ENCODE measurements at places on chromosomes 2 and 18. TPM values are rescaled to one million over a fixed set of nuclear protein-coding genes. Genes with fewer than 3 reads are reported as not detected.
A peak's percentile ranks its signal among the peaks of the same experiment; 100 is the strongest.

The RGPD3 gene
- not detected for total RNA-seq

DNA sequence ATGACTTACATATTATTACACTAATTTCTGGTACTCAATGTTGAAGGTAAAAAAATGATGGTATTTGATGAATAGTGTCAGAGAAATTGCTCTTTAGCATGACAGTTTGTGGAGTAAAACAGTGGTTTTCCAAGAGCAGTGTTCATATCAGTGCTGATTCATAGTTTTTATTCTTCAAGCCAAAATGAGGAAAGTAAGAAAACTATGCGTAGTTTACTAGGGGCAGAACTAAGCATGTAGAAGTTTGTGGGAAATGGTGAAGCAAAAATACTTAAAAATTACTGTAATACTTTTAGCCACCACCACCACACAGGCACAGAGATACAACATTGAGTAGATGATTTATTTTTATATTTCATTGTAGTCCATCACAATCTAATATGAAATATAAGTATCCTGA is 137.3 kb downstream of the ZNF804A start:
- no peak for DNase-seq

DNA sequence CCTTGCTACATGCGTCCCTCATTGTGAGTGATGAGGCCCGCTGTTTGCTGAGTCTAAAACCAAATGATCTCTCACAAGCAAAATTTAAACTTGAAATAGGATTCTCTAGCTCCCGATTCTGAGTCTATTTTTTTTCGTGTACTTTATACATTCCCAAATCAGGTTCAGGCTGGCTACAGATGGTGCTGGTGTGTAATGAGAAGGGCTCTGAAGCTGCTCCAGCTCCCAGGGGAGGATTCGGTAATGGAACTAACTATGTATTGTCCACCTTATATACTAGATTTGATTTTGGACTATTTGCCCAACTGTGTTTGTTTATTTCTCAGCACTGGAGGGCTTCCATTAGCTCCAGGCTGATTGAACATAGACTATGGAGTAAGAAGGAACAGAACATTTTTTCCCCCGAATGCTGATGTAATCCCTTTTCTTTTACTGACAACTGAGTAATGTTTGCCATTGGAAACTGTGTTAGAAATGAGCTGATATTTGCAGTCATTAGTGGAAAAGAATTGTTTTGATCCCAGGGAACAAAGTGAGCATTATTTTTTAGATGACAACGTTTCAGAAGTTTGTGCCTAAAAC is 274.0 kb upstream of the FIGN start:
- no peak for DNase-seq

- DNase-seq, result no peak
Observed at GRCh38 chr2:165886487-165887146, 67.0 kb downstream of the TTC21B start.

The TSGA10 gene
- total RNA-seq, result 10.5 TPM

- DNase-seq, result no peak
Observed at GRCh38 chr2:156434461-156435291, 1.5 kb upstream of the GPD2 start.

The KCNG2 gene
- not detected for total RNA-seq

The SMYD1 gene
- 0.77 TPM for total RNA-seq

DNA sequence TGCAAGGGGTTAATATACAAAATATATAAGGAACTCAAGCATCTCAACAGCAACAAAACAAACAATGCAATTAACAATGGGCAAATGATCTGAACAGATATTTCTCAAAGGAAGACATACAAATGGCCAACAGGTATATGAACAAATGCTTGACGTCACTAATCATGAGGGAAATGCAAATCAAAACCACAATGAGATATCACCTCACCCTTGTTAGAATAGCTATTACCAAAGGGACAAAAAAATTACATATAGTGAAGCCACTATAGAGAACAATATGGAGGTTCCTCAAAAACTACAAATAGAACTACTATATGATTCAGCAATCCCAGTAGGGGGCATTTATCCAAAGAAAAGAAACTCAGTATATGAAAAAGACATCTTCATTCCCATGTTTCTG is 3.8 kb upstream of the SIGLEC15 start:
- DNase-seq, result no peak

DNA sequence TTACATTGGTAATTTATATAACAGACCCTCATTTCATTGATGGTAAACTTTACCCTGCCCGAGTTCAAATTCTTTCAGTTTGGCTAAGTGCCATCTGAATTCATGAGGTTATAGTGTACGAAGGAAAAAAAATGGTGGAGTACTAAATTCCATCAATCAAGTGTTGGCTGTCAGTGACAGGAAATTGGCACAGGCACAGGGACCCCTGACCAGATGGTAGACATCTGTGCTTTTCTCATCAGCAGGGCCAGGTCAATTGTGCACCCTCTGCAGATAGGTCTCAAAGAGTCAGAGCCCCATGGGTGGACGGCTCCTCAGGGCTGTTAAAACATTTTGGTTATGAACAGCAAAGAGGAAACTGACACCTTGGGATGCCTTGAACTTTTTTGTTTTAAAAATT is 439.2 kb downstream of the SETBP1 start:
- no peak for DNase-seq

The MPHOSPH10 gene
- 35.0 TPM for total RNA-seq

- DNase-seq, result peak; percentile 17
Observed at GRCh38 chr18:55588111-55588869, at the start of gene TCF4. Gene TCF4 (minus strand): TSS chr18:55588192. CDS start chr18:55587116, 1,076 bp downstream.

DNA sequence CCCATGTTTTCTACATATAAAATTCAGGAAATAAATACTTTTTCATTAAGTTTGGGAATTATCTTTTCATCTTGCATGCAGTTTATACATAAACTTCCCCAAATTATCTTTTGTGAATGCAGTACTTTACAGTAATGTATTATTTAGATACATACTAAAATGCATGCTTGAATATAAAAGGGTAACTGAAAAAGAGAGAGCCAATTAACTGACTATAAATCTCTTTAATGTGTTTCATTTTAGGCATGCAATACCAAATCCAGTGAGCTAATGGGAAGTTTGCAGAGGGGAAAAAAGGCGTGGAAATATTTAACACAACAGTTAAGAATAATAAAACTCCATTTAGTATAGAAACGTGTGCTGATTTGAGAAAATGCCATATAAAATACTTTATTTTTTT is 39.2 kb downstream of the COL4A4 start:
- DNase-seq, result no peak

The CRYGD gene
- not detected for total RNA-seq

DNA sequence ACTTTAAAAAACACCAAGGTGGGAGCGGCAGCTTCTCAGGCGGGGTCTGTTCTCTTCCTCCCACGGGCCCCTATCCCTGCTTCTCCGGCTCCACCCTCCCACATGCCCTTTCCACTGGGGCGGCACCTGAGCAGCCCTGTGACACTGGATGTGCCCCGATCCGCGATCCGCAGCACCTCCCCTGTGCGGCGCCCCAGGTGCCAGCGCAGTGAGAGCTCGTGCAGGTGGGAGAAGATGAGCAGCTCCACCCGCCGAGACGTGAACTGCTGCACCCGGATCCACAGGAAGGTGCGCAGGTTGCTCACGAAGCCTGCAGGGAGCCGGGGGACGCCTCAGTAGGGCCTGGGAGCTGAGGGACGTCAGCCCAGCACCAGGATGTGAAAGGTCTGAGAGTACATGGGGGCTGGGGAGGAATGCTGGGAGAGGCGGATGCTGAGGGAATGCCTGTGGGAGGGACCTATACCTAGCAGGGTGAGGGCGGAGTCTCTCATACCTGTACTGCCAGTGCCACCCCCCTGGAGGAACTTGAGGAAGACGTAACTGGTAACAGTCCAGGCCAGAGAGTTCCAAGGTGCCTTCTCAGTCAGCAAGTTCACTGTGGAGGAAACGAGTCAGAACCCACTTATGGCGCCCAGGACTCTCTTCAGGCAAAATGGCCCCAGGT is 2.8 kb downstream of the ABCB6 start:
- no peak for DNase-seq

DNA sequence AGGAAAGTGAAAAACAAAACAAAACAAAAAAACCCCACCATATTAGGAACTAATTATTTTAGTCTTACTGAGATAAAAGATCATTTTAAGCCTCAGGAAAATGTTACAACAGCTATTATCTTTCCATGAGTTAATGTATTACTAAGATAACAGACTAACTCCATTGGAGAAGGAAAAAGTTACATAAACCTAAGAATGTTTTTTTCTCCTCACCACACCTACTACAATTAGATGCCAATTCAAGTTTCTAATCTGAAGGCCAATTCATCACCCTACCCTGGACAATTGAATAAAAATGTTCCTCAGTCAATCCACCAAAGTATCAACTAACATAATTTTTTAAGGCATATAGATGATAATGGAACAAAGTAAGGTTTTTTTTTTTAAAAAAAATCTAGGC is 10.2 kb upstream of the GFPT1 start:
- DNase-seq, result no peak

The ACOXL gene
- not detected for total RNA-seq

- no peak for DNase-seq
Observed at GRCh38 chr2:118106926-118107325, 18.7 kb downstream of the INSIG2 start.

The FMNL2 gene
- total RNA-seq, result 50.8 TPM

The SANBR gene
- 9.4 TPM for total RNA-seq

- no peak for DNase-seq
Observed at GRCh38 chr18:8124232-8125146, 484.7 kb upstream of the RAB12 start.

DNA sequence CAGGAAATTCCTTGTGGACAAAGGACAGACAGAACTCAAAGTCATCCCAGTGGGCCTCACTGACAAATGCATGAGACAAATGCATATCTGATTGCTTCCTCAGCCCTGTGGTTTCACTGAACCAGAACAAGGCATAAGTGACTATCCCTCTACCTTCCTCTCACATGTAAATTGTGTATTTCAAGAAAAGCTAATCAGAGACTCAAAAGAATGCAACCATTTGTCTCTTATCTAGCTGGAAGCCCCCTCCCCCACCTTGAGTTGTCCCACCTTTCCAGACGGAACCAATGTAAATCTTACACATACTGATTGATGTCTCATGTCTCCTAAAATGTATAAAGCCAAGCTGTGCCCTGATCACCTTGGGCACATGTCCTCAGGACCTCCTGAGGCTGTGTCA is 102.0 kb upstream of the TMEM200C start:
- no peak for DNase-seq

The CD226 gene
- total RNA-seq, result 0.77 TPM

DNA sequence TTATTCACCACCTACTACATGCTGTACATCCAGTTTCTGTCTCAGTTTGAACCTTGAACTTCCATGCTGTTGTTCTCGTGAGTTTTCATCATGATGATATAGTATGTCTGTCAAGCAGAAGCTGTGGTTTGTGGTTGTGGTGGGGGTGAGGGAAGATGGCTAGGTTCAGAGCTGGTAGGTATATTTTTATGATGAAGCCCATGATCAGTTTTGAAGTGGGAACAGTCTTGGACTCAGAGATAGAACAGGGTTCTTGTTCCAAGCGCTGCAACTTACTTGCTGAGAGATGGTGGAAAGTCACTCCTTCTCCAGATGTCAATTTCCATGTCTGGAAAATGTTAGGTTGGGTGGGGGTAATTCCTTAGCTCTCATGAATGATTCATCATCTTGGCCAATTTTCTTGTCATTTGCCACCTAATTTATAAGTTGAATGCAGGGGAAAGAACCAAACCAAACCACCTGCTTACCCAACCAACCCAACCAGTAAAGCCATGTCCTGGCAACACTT is 21.6 kb downstream of the PMAIP1 start:
- no peak for DNase-seq

GRCh38 chr2:145753041-145753608 is 1233.2 kb upstream of the ZEB2 start:
- no peak for DNase-seq

The HOXD13 gene
- 10.3 TPM for total RNA-seq

GRCh38 chr2:237943395-237944094 is 23.3 kb upstream of the UBE2F start:
- no peak for DNase-seq

DNA sequence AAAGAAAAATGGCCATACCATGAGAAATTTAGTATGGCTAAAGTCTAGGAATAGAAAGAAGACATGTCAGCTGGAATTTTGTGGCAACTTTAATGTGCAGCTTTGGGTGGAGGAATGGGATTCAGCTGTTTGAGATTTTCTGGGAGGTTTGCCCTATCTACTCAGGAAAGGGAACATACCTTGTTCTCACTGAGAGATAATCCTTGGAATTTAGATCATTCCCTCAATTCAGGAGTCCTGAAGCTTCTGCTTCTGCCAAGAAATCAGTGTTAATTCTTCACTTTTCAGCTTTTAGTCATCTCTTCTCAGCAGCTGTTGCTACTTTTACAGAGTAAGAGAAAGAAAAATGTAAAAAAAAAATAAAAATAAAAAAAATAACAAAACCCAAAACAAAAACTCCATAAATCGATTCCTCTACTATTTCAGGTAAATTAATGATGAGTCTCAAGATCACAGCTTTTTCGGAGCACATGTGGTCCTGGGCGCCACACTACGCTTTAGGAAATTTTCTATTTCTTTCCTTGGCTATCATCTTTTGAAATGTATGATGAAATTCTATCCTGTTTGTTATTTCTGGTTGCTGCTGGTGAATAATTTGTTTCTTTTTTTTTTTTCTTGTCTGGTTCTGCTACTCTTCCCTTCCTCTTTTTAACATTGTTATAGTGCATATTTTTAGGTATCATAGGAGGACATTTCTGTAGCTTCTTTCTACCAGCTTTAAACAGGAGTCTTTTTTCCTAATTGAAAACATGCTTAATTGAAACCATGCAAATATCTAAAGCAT is 18.9 kb upstream of the BAZ2B start:
- DNase-seq, result no peak

- no peak for DNase-seq
Observed at GRCh38 chr18:1796636-1797035, 774.7 kb downstream of the METTL4 start.

The SCN9A gene
- 0.27 TPM for total RNA-seq

GRCh38 chr2:8099267-8099582 is 582.6 kb upstream of the ID2 start:
- no peak for DNase-seq

- DNase-seq, result no peak
Observed at GRCh38 chr18:45688833-45689232, 35.1 kb upstream of the SLC14A1 start.

- no peak for DNase-seq
Observed at GRCh38 chr18:61554117-61554776, 221.0 kb downstream of the CDH20 start.

- DNase-seq, result no peak
Observed at GRCh38 chr2:11123001-11123809, 32.1 kb upstream of the SLC66A3 start.

The ARPC2 gene
- total RNA-seq, result 196 TPM

DNA sequence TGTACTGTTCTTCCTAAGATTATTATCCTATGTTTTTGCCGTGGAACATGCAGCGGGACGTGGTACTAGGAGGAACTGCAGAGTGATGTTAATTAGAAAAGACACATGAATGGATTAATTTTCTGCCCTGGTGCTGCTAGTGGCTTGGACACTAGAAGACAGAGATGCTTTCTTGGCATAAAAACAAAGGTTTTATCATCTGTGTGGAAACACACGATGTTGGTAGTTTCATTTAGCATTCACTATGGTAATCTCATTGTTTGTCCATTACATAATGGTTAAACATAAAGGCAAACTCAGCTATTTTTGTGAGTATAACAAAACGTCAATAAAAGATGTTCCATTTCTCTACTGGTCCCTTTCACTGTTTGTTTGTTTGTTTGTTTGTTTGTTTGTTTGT is 22.8 kb downstream of the COL6A3 start:
- DNase-seq, result no peak

The DSG1 gene
- not detected for total RNA-seq

- no peak for DNase-seq
Observed at GRCh38 chr2:239946864-239947728, 78.0 kb downstream of the NDUFA10 start.

- no peak for DNase-seq
Observed at GRCh38 chr2:27638709-27639108, 9.9 kb downstream of the GPN1 start.

The GAREM1 gene
- 6.9 TPM for total RNA-seq

GRCh38 chr2:155418753-155419152 is 720.3 kb downstream of the KCNJ3 start:
- DNase-seq, result no peak

Data from SK-MEL-5 (cell line).